NCI-H2107 (cell line): ENCODE measurements at places on chromosomes 1 and 21.
A peak's percentile ranks its signal among the peaks of the same experiment; 100 is the strongest.

GRCh38 chr1:184362876-184363275 is 24.0 kb upstream of the C1orf21 start:
- DNase-seq, result no peak

DNA sequence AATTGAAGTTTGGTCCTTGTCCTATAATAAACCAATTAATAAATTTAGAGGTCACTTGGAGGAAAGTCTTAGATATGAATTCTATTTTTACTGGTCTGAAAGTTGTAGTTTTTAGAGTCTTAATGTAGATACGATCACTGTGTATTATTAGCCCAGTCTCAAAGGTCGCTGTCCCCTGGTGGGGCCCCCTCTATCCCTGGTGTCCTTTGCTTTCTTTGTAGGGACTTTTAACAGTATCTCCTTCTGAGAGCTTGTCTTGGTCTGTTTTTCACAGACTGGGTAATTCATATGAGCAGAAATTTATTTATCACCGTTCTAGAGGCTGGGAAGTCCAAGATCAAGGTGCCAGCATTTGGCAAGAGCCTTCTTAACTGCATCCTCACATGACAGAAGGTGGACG is 18.5 kb downstream of the CHD1L start:
- no peak for DNase-seq

- DNase-seq, result no peak
Observed at GRCh38 chr1:173553312-173553711, 49.6 kb downstream of the SLC9C2 start.

DNA sequence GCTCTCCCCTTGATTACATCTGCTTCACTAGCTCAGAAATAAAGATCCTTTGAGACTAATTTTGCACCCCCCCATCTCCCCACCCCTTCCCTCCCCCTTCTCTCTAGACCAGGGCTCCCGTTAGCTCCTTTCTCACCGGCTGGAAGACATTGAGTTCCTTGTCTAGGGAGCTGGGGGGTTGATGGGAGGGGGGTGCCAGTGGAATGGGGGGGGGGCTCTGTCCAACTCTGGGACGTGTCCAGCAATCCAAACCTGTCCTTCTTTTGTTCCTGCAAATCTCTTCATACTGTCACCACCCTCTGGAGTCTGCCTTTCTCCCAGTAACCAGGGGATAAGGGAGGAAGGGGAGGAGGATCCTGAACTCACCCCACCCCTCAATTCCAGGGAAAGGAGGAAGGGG is 61.9 kb downstream of the RHBG start:
- DNase-seq, result no peak

DNA sequence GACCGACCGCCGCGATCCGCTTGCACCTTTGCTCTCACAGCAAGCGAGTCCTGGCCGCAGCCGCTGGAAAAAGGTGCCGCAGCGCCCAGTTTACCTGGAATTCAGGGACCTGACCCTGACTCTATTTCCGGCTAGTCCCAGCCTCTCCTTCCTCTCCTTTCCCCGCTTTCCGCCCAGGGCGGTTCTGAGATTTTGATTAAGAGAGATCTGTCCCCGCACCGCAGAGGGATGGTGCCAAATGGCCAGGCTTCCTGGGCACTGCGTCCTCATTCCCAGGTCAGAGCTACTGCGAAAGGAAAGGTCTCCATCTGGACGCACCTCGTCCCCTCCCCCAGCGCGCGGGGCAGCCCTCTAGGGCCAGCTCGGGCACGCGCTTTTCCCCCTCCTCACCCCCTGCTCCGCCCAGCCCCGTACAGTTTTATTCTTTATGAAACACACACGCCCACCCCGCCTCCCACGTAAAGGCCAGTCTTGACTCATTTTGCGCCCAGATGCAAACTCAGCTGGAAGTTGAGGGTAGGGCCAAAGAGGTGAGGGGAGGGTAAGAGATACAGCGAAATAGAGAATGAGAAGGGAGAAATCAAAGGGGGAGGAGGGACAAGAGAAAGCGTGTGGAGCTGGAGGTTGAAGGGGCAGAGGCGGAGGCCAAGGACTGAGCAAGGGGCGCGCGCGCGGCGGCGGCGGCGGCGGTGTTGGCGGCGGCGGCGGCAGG is 411.8 kb upstream of the ESRRG start:
- no peak for DNase-seq

GRCh38 chr1:21867451-21867996 is 55.5 kb downstream of the LDLRAD2 start:
- DNase-seq, result no peak

DNA sequence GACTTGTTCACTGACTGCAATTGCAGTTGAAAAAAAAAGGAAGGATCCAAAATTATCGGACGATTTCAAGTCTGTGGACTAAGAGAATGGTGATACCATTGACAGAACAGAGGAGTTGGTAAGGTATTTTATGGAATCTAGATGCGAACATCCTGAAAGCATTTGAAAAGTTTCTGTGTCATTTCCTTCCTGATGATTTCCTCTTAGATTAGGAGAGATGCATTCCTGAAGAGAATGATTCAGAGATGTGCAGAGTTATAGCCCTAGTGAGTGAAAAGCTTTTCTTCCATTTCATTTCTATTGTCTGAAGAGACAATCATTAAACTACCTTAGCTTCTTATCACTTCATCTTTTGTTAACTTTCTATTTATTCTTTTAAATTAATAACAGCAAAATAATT is 200.0 kb downstream of the KCNK2 start:
- DNase-seq, result no peak

- DNase-seq, result peak; percentile 95
Observed at GRCh38 chr1:203327684-203328457, 22.6 kb downstream of the BTG2 start.

DNA sequence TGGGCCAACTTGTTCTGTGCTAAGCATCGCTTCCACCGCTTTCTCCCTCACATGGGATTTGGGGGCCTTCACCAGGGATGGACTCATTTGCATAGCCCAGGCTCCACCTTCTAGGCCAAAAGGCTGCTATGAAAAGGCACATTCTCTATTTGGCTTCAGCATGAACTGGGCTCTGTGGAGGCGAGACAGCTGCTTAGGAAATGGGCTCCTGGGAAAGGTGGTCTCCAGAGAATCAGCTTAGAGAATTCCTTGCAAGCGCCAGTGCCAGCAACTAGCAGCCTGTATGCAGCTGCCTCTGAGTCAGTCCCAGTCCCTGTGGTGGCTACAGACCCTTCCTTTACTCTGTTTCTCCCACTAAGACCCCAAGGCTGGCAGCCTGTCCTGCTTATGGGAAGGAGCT is 214.5 kb downstream of the HIVEP3 start:
- no peak for DNase-seq
